Coronary artery (tissue), 2 donors: ENCODE measurements at places on chromosomes 4 and X.

- DNase-seq: no peak
These were observed 94.3 kb downstream of the REPS2 start for GRCh38 chrX:17040711-17041110.

GRCh38 chr4:82005158-82005557 is 368.6 kb downstream of the HNRNPD start:
- DNase-seq: no peak

GRCh38 chr4:168842186-168842585 is 167.9 kb downstream of the CBR4 start:
- DNase-seq: no peak

GRCh38 chr4:1061760-1062159 is 50.3 kb downstream of the FGFRL1 start:
- DNase-seq: no peak

- DNase-seq: no peak
These were observed 17.6 kb downstream of the NKX3-2 start for GRCh38 chr4:13526658-13527057.

- DNase-seq: no peak
These were observed 211.8 kb upstream of the CPEB2 start for GRCh38 chr4:14790494-14790893.

DNA sequence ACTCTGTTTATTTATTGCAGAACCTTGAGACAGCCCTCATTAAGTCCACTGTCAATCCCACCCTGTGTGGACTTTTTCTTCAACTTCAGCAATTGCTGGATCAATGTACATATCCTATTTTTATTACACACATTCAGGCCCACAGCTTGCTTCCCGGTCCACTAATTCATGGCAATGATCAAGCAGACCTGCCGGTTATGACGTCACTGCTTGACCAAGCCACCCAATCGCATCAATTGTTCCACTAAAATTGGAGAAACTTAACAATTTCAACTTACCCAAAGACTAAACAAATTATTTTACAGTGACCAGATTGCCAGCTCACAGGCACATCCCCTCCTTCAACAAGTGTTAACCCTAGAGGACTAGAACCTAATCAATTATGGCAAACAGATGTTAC is 240.4 kb upstream of the MAGEB18 start:
- no peak for DNase-seq

GRCh38 chr4:54322818-54323417 is 93.8 kb downstream of the PDGFRA start:
- no peak for DNase-seq

GRCh38 chrX:19678941-19679340 is 163.6 kb upstream of the MAP3K15 start:
- DNase-seq: no peak

DNA sequence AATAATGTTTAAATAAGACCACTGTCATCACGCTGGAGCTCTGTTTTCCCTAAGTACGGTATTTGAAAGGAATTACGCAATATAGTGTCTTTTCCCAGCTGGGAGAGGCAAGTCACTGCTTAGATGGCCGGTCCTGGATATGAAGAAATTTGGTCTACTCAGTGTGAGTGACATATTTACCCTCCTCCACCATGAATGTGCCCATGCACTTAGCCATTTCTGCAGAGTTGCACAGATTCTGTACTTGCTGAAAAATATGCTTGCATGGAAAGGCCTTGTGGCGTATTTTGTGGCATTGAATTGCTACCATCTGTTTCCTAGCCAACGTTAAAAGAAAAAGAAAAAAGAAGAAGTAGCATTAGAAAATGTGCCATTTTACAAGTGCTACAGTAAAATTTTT is 73.1 kb downstream of the ADGRL3 start:
- DNase-seq: no peak

DNA sequence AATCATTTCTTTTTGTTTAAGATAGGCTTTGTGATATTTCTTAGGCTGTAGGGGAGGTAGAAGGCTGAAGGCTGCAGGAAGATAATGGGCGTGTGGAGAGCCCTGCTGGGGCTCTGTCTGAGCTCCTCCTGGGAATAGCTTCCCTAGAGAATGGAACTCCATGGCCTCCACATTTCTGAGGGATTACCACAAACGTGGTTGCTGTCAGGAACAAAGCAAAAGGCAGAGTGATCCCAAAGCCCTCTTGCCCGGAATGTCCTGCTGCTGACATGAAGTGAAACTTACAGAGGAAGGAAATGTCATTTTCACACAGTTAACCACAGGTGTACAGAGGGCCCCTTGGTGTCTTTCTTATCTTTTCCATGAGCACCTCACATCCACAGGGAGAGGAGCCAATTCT is 89.3 kb downstream of the DDIT4L start:
- DNase-seq: no peak

- DNase-seq: no peak
These were observed 393.9 kb upstream of the CTSO start for GRCh38 chr4:156347412-156348075.
